ENCODE measurements at places on chromosomes 13 and 19. TPM values are rescaled to one million over a fixed set of nuclear protein-coding genes. Genes with fewer than 3 reads are reported as not detected.

PRSS57 gene
- not detected for total RNA-seq

PRRG2 gene
- total RNA-seq = 0.27 TPM

ZNF714 gene
- total RNA-seq = 1.7 TPM

MATK gene
- not detected for total RNA-seq

TGDS gene
- 14.9 TPM for total RNA-seq

ZBTB7A gene
- 23.5 TPM for total RNA-seq

PEAK3 gene
- not detected for total RNA-seq

ALOX5AP gene
- total RNA-seq = not detected

CEACAM1 gene
- not detected for total RNA-seq

F2RL3 gene
- not detected for total RNA-seq

RNF17 gene
- total RNA-seq = not detected

IGLON5 gene
- total RNA-seq = not detected

JSRP1 gene
- 0.27 TPM for total RNA-seq

NDUFS7 gene
- 14.6 TPM for total RNA-seq

SYT3 gene
- total RNA-seq = not detected

ZNF497 gene
- total RNA-seq = 0.98 TPM

STARD13 gene
- total RNA-seq = 7.8 TPM

ARL11 gene
- not detected for total RNA-seq

GIPR gene
- total RNA-seq = 0.57 TPM

B3GNT3 gene
- not detected for total RNA-seq

ATP13A1 gene
- total RNA-seq = 35.1 TPM

ATP7B gene
- total RNA-seq = 1.3 TPM

ZNF225 gene
- 10.8 TPM for total RNA-seq

PDX1 gene
- total RNA-seq = not detected

ELSPBP1 gene
- total RNA-seq = not detected

KLK6 gene
- not detected for total RNA-seq

TEX26 gene
- total RNA-seq = not detected

ZNF560 gene
- total RNA-seq = 0.16 TPM

EDNRB gene
- 23.3 TPM for total RNA-seq

GNA15 gene
- not detected for total RNA-seq

ZNF486 gene
- 6.9 TPM for total RNA-seq

LGALS14 gene
- total RNA-seq = not detected

Data from fibroblast of the aortic adventitia (primary cell).